ENCODE measurements at places on chromosomes 12 and 14.
A peak's percentile ranks its signal among the peaks of the same experiment; 100 is the strongest.

GRCh38 chr12:24143928-24144327, 194.5 kb upstream of the SOX5 start:
- no peak for DNase-seq

GRCh38 chr14:102077382-102077709, 9.5 kb downstream of the HSP90AA1 start:
- no peak for DNase-seq

- DNase-seq: peak; percentile 22
Measured at GRCh38 chr12:1488908-1489381, 105.4 kb downstream of the FBXL14 start.

DNA sequence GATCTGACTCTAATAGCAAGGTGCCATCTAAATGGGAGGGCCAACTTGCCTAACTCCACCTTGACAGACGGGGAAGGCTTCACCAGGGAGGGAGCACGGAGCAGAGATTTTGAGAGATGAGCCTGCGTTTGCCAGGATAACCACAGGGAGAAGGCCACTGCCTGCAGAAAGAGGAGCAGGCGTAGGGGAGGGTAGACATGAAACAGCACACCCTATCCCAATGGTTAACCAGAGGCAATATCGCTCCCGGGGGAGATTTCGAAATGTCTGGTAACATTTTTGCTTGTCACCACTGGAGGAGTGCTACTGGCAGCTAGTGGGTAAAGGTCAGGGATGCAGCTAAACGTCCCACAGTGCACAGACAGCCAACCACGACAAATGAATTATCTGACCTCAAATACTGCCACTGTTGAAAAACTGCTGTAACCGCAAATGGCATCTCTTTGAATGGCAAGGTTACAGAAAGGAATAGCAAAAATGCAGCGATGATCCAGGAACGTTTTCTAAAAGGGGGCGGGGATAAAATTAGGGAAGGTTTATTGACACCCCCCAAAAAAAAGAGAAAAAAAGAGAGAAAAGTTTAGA, 126.0 kb upstream of the ATF7IP start:
- DNase-seq: peak; percentile 73

DNA sequence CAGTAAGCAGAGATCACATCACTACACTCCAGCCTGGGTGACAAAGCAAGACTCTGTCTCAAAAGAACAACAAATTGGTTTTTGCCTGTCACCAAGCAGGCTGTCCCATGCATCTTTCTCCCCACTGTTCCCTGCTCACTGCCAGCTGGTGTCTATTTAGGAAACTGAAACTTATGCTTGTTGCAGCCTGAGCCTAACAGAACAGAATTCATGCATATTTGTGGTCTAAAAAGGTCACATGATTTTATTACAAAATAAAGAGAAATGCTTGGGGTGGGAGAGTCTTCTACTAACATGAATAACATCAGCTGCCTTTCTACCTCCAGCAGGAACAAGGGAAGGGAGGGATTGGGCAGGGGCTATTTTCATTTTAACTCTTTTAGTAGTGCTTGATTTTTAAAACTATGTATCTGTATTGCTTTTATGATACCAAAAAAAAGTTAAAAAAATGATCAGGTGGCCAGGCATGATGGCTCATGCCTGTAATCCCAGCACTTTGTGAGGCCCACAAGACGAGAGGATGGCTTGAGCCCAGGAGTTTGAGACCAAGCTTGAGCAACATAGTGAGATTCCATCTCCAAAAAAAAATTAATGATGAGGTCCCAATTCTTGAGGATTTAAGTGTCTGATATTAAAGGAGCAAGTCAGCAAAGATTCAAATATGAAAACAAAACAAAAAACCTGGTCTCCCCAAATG, 923 bp downstream of the STAT2 start:
- DNase-seq: peak; percentile 33

DNA sequence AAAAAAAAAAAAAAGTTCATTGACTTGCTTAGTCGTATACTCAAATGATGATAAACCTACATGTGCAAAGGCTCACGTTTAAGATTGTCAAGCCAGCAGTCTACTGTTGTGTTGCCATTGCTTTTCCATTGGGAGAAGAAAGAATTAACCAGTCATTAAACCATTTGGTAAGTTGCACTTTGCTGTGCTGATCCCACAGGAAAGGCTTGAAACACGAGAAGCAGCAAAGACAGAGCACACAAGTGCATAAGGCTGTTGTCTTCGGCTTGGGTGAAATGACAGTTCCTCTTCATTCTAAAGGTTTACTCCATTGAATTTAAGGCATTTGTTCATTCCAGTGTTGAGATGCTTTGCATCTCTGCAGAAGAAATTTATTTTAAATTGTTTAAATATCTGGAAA, 50.1 kb downstream of the ZC3H14 start:
- no peak for DNase-seq

DNA sequence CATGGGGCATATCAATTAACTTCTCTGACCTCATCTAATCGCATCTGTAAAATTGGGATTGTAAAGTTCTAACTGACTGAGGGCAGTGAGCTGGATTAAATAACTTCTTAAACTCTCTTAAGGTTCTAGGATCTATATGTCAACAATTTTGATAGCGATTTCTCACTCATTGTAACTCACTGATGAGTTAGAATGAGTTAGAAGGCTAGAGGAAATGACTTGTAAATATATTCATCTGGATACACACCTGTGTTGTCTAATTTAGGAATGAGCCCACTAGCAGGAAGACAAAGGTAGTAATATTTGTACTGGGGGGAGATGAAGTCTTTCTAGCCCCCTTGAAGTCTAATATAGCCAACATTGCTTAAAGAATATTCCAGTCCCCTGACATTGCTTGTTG, 46.3 kb upstream of the CERS5 start:
- DNase-seq: peak; percentile 28

GRCh38 chr12:122886851-122887818, 8.8 kb downstream of the VPS37B start:
- DNase-seq: peak; percentile 82

- DNase-seq: no peak
Measured at GRCh38 chr12:25420116-25420515, 133.0 kb downstream of the LMNTD1 start.

DNA sequence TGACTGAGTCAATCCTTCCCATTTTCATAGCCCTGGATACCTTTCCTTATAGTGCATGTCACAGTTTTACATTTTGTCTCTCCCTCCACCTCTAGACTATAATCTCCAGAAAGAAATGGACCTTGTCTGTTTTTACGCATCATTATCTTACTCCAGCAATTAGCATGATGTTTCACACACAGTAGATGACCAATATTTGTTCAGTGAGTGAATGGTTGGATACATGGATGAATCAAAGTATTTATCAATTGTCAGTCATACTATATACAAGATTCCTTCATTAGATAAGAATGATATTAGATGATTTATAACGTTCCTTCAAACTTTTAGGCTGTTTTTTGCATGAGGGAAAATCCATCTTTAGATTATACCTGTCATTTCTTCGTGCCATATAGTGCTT, 61.1 kb downstream of the PTHLH start:
- no peak for DNase-seq

DNA sequence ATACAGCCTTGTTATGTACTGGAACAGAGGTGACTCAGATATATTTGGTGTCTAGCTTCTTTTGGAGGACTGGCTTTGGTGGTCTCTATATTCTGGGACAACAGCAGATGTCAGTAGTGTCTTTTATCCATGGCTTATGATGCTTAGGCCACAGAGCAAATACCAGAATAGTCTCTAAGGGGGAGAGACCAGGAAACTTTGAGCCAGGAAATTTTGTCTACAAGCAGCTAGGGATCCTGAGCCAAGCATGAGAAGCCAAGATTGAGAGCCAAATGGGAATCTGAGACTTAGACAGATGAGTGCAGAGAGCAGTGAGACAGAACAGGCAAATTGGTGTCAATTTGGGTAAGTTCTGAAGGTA, 28.4 kb upstream of the PTPRR start:
- no peak for DNase-seq

DNA sequence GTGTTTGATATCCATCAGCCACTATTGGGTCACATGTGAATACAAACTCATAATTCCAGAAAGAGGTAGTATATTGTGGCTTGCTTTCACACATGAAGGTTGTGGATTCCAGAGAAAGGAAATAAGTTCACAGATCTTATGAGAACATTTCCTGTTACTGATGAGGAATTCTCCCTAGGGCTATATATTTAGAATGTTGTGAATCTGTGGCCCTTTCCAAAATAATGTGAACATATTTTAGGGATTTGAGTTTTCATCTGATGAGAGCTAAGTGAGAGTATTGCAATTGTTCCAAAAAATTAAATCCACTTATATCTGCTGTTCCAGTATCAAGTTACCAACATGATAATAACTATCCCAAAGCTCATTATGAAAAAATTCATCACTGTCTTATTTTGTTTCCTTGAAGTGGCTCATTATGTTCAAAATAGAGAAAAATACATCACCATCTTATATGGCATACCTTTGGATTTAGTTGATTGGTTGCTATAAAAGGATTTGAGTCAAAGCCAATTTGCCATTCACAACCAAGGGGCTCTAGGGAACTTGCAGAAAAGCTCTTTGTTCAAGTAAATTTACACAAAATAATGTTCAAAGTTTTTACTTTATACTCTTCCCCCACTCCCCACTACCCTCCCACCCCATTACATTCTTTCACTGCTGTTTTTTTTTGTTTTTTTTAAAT, 76.3 kb downstream of the MYRFL start:
- DNase-seq: no peak

GRCh38 chr12:46266869-46267574, 1.8 kb downstream of the SLC38A1 start:
- DNase-seq: peak; percentile 75

GRCh38 chr12:98453070-98453469, 62.3 kb upstream of the TMPO start:
- peak; percentile 51 for DNase-seq

DNA sequence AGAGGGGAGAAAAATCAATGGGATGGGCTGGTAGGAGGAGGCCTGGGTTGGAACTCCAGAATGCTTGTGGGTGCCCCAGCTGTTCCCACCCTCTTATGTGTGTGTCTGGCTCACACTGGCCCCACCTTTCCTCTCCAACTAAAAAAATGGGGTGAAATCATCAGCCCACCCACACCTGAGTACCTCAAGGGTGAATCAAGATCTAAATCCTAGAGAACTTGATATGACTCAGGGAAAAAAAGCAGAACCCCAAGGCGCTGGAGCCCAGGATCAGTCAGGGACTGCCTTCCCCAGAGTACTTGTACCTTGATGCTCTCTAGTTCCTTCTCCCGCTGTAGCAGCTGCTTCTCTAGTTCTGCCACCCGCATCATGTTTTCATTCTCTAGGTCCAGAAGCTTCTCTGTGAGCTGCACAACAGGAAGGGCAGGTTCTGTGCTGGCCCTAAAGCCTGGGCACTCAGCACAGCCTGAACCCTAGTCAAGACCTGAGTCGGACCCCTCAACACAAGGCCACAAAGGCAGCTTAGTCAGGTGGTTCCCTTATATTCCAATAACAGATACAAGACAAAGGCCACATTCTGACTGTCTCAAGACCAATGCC, 29.7 kb downstream of the PRPF40B start:
- no peak for DNase-seq

DNA sequence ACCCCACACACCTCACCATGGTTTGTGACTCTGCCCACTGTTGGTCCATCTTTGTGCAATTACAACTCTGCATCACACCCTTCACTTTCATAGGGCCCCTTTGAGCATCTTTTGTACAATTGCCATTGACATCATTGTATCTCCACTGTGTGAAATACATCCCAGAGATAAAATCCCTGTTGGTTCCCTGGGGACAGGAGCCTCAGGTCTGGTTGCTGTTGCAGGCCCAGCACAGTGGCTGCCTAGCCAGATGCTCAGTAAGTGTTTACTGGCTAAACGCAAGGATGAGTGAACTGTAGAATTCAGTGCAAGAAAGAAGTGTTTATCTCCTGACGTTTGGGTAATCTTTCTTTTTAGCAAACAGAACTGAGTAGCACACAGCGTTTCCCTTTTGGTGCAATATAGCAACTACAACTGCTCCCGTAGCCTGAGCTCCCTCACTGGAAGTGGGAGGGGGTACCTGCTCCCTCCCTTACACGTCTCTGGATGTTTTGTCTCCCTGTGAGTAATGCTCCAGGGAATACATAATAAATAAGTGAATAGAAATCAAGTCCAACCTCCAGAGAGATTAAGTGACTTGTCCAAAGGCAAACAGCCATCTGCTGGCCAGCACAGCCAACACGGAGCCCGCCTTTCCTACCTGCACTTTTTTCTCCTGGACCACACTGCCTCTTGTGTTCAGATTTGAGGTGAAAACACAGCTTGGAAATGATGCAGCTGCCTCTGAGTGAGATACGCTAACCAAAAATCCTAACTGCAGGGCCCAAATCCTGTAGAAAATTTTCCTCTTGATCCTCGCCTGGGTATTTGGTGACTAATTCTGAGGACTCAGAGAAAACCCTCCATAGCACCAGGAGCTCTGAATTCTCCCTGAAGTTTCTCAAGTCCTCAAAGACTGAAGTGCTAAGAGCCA, 27.4 kb downstream of the GALNT16 start:
- DNase-seq: no peak

Data from activated CD4-positive, alpha-beta T cell treated with anti-CD3 and anti-CD28 coated beads, Interleukin-10, Interleukin-2, amounts not matched to agents 100 ng/mL and 50 ng/mL, durations not matched to agents 16 hours and 8 hours (primary cell).